ENCODE measurements at places on chromosomes 1 and 21.
A peak's percentile ranks its signal among the peaks of the same experiment; 100 is the strongest.

DNA sequence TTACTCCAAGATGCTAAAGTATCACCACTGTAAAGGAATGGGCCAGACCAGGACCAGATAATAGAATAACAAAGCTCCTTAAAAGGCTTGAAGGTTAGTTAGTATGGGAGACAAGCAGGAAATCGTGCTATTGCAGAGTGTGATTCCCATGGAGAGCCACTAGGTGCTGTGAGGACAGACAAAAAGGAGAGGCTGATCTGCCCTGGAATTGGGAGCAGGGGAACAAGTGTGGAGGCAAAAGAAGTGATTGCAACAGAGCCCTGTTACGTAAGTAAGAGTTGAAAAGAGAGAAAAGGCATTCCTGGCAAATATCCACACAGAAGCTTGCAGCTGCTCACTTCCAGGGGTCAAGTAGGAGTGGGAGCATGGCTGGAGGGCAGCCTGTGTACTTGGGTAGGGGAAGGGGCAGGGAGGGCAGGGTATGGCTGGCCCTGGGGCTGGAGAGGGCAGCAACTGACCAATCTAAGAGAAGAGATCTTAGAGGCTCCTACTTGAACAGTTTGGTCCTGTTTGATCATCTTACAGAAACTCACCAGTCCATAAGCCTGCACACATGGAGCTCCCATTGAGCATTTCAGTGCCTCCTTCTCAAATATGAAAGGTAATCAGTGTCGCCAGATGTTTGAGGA, 207.7 kb upstream of the GJB5 start:
- peak; percentile 2 for DNase-seq

- DNase-seq = no peak
Measured at GRCh38 chr1:162200096-162200847, 130.8 kb downstream of the NOS1AP start.

- DNase-seq = peak; percentile 81
Measured at GRCh38 chr21:45471525-45472221, 66.7 kb downstream of the COL18A1 start.

- no peak for DNase-seq
Measured at GRCh38 chr1:234862360-234862943, 252.5 kb upstream of the IRF2BP2 start.

DNA sequence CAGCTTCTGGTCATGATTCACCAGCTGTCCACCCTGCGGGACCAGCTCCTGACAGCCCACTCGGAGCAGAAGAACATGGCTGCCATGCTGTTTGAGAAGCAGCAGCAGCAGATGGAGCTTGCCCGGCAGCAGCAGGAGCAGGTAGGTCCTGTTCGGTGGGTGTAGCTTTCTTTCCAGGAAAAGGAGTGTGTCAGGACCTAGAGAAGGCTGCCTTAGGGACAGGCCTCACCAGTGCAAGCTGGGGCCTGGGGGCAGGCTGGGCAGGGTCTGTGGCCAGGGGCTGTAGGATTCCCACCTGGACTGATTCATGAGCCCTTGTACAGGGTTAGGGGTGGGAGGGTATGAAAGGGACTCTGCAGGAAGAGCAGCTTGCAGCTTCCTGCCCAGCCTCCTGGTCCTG, 35.3 kb downstream of the ETNK2 start:
- no peak for DNase-seq
